Activated CD8-positive, alpha-beta memory T cell treated with anti-CD3 and anti-CD28 coated beads, Interleukin-2, amount 10 ng/mL, durations not matched to agents 7 days and 5 days (primary cell): ENCODE measurements at places on chromosomes 5 and 9. TPM values are rescaled to one million over a fixed set of nuclear protein-coding genes. Genes with fewer than 3 reads are reported as not detected.
A peak's percentile ranks its signal among the peaks of the same experiment; 100 is the strongest.

FLT4 gene
- total RNA-seq = 2.8 TPM

GRCh38 chr5:158116965-158117364, 258.0 kb upstream of the CLINT1 start:
- no peak overlapping the region for H3K27ac ChIP-seq
- H3K4me1 ChIP-seq = no peaks in the 10 kb centered on the region
- DNase-seq = no peak
- H3K27me3 ChIP-seq = peaks cover 14% of the 10 kb centered on the region
- H3K36me3 ChIP-seq = no peaks in the 10 kb centered on the region

GRCh38 chr5:130270786-130271185, 366.5 kb downstream of the CHSY3 start:
- no peaks in the 10 kb centered on the region for H3K36me3 ChIP-seq
- no peaks in the 10 kb centered on the region for H3K27me3 ChIP-seq
- DNase-seq = no peak
- H3K27ac ChIP-seq = no peak overlapping the region
- no peaks in the 10 kb centered on the region for H3K4me1 ChIP-seq

DNA sequence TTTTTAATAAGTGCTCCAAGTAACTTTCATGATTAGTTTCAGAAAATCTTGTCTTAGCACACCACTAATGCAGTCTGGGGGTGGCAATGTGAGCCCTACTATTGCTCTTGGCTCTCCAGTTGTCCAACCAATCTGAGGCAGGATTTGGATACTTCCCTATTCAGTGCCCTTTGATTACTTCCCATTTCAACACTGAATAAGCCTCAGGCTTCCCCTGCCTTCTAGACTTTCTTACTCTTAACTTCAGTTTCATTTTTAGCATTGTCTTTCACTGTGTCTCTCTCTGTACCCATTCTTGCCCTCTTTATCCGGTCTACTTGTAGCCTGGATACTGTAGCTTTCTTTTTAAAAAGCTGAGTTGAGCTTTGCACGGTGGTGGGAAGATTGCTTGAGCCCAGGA, 186.1 kb downstream of the C9orf152 start:
- peaks cover 6% of the 10 kb centered on the region for H3K4me1 ChIP-seq
- DNase-seq = no peak
- peaks cover 4% of the 10 kb centered on the region for H3K27me3 ChIP-seq
- peak overlapping the region; percentile 2 for H3K27ac ChIP-seq

- H3K4me3 ChIP-seq = no peak overlapping the region
- H3K36me3 ChIP-seq = no peaks in the 10 kb centered on the region
- H3K27me3 ChIP-seq = peaks cover 4% of the 10 kb centered on the region
- H3K27ac ChIP-seq = no peak overlapping the region
These were observed 256.4 kb downstream of the ICE1 start for GRCh38 chr5:5678909-5679308.
